ENCODE measurements at places on chromosomes 16 and 17.

GRCh38 chr16:83937922-83938885 is 14.8 kb upstream of the OSGIN1 start:
- no peak for DNase-seq

DNA sequence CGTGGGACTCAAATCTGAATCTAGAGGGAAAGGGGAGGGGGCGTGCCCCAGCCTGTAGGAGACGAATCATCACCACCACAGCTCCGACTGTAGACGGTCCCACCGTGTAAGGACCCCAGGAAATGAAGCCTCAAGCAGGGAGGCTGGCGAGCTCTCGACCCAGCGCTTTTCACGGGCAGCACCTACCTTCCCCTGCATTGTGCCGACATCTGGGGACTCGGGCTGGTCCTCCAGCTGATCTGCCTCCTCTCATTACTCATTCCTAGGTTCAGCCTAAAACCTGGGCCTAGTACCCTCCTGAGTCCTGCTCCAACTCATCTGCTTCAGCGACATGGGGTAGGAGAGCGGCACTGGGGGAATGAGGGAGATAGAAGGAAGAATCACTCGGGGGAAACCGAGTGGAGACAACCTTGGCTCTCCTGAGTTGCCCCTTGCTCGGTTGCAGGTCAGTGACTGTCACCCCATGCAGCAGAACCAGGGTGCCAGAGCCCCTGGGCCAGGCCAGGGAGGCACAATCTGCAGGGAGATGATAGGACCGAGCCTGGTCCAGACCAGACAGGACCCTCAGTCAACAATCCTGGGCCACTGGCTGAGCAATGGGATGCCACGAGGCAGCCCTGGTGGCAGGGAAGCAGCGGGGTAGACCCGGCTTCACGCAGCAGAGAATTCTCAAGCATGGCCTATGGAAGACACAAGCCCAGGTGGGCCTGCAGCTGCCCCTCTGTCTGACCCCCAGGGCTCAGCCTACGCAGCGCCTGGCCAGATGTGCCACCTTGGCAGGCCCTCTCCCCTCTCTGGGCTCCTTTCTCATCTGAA is 833 bp upstream of the BCAR1 start:
- DNase-seq, result no peak

DNA sequence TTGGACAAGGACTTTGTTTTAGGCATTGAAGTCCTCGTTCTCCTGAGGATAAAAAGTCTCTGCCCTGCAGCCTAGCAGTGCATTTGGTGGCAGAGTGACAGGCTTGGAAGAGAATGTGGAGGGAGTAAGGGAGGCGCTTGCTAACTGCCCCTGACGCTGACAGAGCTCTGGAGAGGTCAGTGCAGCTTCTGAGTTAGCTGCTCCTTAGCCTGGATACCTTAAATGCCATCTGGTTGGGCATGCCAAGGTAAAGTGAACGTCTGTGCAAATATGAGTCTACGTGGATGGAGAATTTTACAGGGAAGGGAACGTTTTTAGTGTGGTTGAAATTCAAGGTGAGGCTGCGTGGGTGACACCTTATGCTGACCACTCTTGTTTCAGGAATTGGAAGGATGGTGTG is 44.4 kb downstream of the SEC14L1 start:
- DNase-seq, result no peak

GRCh38 chr16:16815641-16816040 is 436.7 kb downstream of the NPIPA7 start:
- DNase-seq, result no peak

GRCh38 chr17:36629252-36629847 is 28.0 kb downstream of the MRM1 start:
- DNase-seq, result peak; percentile 85

- no peak for DNase-seq
Measured at GRCh38 chr16:22314661-22315626, 17.7 kb downstream of the POLR3E start.

- DNase-seq, result no peak
Measured at GRCh38 chr17:62746941-62747340, 61.2 kb downstream of the MARCHF10 start.
